ENCODE measurements at places on chromosomes 2 and 18.
A peak's percentile ranks its signal among the peaks of the same experiment; 100 is the strongest.

- DNase-seq, result no peak
Measured at GRCh38 chr2:217980036-217980435, 22.8 kb downstream of the TNS1 start.

DNA sequence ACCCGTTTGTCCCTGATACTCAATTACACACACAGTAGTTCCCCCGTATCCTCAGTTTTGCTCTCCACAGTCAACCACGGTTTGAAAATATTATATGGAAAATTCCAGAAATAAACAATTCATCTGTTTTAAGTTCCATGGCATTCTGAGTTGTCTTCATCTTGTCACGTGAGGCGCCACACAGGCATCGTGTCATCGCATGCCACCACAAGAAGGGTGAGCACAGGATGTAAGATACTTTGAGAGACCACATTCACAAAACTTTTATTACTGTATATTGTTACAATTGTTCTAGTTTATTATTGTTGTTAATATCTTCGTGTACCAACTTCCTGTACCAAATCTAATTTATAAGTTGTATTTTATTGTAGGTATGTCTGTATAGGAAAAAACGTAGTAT lies 17.7 kb downstream of the ADNP2 start:
- no peak for DNase-seq

DNA sequence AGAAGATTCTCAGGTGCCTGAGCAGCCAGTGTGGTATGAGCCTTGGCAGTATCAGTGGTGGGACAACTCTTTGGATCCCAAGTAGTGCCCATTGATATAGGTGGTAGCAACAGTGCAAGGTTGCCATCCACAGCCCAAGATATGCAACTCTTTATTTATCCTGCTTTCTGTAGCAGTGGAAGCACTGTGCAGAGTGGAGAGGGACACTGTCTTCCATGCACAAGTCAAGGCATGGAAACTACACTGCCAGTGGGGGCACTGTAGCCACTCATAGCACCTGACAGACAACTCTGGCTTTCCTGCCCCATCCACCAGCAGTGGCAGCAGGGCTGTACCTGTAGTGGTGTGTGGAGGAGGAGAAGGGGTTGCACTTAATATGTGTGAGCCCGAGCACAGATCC lies 409.6 kb upstream of the TMEFF2 start:
- no peak for DNase-seq

GRCh38 chr2:212814941-212815340 lies 276.3 kb upstream of the ERBB4 start:
- peak; percentile 10 for DNase-seq

DNA sequence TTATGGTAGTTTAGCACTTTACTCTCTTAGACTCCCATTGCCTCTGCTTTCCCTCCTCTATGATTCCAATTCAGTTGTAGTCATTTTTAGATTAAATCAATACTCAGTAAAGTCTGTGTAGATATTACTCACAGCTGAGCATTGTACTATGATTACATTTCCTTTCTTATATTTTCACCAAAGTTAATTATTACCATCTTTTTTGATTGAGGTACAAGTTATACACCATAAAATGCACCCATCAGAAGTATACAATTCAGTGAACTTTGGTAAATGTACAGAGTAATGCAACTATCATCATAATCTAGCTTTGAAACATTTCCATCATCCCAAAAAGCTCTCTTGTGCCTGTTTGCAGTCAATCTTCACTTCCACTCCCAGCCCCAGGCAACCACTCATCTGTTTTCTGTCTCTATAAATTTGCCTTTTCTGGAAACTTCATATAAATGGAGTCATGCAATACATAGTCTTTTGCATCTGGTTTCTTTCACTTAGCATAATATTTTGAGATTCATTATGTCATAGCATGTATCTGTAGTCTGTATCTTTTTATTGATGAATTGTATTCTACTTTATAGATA lies 30.2 kb upstream of the ETAA1 start:
- DNase-seq, result no peak

DNA sequence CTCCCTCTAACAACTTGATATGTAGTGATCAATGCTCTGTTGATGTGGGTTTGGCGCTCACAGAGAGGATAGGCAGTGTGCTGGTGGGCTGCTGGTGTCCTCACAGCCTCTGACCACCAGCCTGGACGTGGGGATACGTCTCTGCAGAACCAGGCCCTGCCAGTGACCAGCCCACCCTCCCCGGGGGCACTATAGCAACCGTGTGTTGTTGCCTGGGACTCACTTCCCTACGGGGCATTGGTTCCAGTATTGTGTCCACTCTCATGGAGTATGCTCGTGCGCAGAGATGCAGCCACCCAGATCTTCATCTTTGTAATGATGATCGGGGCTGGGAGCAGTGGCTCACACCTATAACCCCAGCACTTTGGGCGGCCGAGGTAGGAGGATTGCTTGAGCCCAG lies 180.1 kb downstream of the LDLRAD4 start:
- no peak for DNase-seq

GRCh38 chr2:230722207-230722885 lies 9.7 kb downstream of the CAB39 start:
- no peak for DNase-seq

DNA sequence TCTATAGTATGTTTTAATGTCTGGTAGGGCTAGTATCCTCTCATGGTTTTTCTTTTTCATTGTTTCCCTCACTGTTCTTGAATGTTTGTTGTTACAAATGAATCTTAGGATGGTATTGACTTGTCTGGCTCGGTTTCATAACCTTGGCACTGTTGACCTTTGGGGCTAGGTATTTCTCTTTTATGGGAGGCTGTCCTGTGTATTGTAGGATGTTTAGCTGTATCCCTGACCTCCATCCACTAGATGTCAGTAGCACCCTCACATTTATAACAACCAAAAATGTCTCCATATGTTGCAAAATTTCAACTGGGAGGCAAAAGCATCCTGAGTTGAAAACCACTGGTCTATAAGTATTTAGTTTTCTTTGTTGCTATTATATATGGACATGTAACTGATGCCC lies 7.0 kb upstream of the AOX1 start:
- peak; percentile 49 for DNase-seq

DNA sequence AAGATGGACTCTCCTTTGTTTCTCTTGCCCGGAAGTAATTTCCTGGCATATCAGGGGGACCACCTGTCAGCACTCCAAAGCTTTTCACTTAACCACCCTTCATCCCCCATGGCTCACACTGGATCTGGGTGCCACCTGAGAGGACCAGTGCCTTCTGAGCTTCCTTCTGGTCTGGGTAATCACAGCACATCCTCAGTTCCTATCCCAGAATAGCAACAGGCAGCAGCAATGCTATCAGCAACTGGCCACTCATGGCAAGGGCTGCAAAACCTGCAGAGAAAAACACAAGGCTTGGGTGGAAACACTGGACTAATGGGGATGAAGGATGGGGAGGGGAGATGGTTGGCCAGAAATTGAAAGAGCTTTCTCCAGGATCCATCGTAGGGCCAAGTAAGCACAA lies 59.9 kb upstream of the STPG4 start:
- no peak for DNase-seq

GRCh38 chr2:46333912-46334311 lies 36.7 kb downstream of the EPAS1 start:
- DNase-seq, result peak; percentile 61

GRCh38 chr2:234910186-234910679 lies 41.6 kb upstream of the SH3BP4 start:
- DNase-seq, result no peak

- no peak for DNase-seq
Measured at GRCh38 chr2:1491751-1492150, 78.5 kb downstream of the TPO start.

GRCh38 chr2:47313141-47313691 lies 89.7 kb upstream of the MSH2 start:
- peak; percentile 70 for DNase-seq

GRCh38 chr2:141529659-141530058 lies 601.2 kb downstream of the LRP1B start:
- DNase-seq, result no peak

- no peak for DNase-seq
Measured at GRCh38 chr2:216189410-216189809, 80.3 kb downstream of the XRCC5 start.

- no peak for DNase-seq
Measured at GRCh38 chr2:189409131-189409530, 32.1 kb upstream of the WDR75 start.

GRCh38 chr2:158380746-158381145 lies 75.8 kb downstream of the CCDC148 start:
- DNase-seq, result no peak

DNA sequence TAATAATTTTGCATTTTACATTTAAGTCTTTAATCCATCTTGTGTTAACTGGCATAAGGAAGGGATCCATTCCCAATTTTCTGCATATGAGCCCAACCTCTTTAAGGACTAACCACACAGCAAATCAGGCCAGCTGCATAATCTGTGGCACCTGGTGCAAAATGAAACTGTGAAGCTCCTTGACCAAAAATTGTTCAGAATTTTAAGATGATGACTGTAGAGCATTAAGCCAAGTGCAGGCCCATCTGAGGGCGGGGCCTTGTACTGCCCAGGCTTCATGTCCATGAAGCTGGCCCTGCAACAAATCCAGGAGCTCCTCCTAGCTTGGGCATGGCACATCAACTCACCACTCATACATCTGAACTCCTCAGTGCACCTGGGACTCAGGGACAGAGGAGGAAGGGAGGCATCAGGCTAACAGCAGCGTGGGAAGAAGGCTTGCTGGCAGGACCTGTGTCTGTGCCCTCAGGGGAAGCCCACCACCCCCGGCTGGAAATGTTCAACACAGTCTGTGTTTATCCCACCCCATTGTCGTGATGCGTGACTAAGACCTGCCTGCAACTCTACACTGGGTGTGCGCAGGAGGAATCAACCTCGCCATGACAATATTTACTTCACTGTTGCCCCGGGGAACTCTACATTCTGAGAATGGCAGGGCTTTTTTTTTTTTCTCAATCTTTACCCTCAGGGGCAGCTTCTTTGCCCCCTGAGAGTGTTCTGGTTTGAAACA lies 128.9 kb upstream of the SIX2 start:
- no peak for DNase-seq

- DNase-seq, result no peak
Measured at GRCh38 chr2:151544449-151544848, 134.7 kb downstream of the RIF1 start.

GRCh38 chr2:51920509-51920908 lies 888.6 kb upstream of the NRXN1 start:
- DNase-seq, result no peak

GRCh38 chr2:67600946-67601345 lies 203.8 kb downstream of the ETAA1 start:
- DNase-seq, result peak; percentile 32

DNA sequence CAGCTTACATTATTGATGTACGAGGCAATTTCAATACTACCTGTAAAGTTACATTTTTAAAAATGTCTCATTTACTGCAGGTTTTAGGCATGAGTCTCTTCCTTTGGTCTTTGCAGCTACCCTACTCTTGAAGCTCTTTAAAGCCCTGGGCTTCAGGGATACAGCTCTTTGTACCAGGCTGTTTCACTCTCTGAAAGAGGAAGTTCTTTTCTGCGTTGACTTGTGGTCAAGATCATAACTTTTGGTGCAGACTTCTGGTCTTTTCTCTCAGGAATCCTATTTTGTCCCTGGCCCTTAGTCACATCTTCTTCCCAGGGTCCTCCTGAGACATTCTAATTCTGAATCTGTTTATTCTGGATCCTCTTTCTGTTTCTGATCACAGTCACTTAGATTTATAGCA lies 16.6 kb upstream of the HRH4 start:
- no peak for DNase-seq

Data from MCF 10A (cell line).